ENCODE measurements at places on chromosomes 7 and 10.

- DNase-seq = no peak
Measured at GRCh38 chr10:17175551-17175950, 25.9 kb downstream of the TRDMT1 start.

DNA sequence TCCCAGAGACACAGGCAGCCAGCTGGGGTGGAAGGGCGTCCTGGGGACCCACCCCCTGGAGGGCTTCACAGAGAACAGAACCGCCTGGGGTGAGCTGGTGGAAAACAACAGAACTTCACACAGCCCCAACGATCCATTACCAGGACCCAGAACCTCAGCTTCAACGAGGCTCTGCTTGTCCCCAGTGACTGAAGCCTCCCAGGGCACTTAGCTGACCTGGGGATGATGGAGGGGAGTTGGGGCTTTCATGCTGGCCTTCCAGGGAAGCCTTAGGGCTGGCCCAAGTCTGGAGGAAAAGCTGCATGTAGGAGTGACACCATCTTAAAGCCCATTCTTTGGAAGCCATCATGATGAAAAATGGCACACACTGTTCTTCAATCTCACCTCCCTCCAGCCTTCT, 300.2 kb downstream of the WDR37 start:
- no peak for DNase-seq

GRCh38 chr7:91168871-91169829, 95.1 kb upstream of the FZD1 start:
- DNase-seq = no peak

- DNase-seq = no peak
Measured at GRCh38 chr10:86863484-86863842, 94.0 kb downstream of the MMRN2 start.

DNA sequence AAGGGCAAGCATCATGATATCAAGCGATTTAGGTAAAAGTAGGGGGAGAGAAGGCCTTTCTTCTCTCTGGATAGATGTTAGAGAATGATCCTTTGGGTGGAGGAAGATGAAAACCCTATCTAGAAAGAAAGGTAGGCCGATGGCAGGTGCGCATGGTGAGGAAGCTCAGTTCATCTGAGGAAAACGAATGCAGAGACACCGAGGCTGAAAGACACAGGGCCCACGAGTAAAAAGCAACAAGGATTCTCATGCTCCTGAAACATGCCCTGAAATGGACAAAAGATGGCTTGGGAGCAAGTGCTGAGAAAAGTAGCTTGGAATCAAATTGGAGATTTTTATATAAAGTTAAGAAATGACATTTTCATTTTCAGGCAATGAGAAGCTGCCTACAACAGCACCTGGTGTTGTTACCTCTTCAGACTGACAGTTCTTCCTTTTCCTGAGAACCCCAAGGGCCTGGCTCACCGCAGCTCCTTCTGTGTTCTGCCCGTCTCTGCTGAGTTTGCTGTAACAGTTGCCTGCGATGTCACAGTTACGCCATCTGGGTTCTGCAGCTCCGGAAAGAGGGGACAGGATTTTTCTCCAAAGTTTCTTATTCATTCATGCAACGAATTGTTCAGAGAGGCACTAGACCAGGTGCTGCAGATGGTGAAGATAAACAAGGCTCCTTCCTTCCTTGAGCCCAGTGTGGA, 402.0 kb upstream of the KLF6 start:
- DNase-seq = no peak

- DNase-seq = no peak
Measured at GRCh38 chr7:137687556-137688265, 159.1 kb downstream of the DGKI start.

- DNase-seq = peak; percentile 62
Measured at GRCh38 chr10:71623098-71623985, 96.2 kb downstream of the C10orf105 start.

DNA sequence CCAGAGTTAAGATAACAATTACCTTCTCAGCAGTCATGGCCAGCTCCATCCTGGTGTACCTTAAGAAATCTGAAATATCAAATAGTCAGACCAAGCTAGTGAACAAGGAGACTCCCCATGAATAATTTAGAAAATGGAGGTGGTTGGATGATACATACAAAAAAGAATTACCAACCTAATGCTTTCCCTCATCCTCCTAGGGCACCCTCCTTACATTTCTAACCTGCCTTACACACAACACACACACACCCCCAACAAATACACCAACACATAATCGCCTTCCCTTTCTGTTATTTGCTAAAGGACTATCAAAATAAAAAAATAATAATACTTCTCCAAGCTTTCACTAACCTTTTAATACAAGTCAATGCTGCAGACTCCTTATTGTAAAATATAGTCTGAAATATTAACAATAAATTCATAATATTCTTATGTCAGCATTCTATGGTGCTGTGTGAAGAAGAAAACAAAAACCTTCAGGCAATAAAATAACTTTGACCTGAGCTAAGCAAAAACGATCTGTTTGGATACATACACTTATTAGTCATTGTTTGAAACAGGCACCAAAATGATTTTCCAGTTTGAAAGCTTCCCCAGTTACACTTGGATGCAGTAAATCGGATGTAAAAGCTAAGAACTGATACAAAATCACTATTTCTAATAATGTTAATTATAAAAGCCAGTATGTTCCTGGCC, 3.4 kb downstream of the TWIST1 start:
- peak; percentile 25 for DNase-seq

DNA sequence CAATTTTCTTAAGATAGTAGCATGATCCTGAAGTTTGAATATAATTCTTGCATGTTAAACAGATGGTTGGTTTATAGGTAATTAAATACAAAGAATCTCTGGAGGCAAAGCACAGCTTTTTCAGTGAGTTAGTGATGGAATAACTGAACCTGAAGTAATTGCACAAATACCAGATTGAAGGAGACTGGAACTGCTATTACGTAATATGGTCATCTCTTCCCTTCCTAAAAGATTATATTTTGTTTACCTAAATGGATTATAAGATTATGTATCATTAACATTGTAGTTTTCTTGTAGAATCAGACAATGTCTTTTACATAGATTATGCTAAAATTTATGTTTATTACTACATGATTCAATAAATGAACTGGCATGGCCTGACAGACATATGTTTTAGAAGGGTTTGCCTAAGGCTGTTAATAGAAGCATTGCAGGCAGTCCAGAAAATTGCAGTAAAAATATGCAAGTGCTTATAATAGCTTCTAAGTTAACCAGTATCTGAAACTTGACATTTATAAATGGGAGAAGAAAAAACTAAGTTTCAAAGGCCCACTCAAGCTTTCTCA, 35.8 kb upstream of the GPR37 start:
- DNase-seq = no peak

GRCh38 chr7:36132012-36132411, 21.0 kb upstream of the EEPD1 start:
- no peak for DNase-seq

- no peak for DNase-seq
Measured at GRCh38 chr10:104142081-104142480, 20.1 kb downstream of the SFR1 start.

- no peak for DNase-seq
Measured at GRCh38 chr10:124653811-124654651, 90.1 kb downstream of the FAM53B start.

DNA sequence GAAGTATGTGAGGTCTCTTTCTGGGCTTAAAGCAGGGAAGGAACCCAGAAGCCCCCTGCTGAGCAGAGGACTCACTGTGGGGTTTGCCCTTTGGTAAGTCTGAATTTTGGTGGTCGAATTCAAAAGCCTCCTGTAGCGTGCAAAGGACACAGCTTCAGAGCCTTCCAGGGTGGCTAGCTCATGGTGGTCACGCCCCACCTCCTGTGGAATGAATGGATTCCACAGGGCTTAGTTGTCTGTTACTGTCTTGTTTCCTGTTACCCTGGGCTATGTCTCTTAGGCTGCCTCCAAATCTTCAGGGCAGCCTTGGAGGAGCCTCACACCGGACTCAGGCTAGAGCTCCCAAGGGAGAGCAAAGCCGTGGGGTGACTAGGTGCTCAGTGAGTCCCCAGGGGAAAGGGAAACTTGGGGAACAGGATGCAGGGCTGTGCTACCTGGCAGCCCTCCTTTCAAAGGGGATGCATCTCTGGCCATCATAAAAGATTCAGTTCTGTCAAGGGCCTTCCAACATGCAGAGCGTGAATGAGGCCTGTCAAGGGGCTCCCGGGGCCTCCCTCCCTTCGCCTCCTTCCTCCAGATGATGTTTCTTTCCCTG, 211.7 kb downstream of the CCSER2 start:
- DNase-seq = peak; percentile 34

DNA sequence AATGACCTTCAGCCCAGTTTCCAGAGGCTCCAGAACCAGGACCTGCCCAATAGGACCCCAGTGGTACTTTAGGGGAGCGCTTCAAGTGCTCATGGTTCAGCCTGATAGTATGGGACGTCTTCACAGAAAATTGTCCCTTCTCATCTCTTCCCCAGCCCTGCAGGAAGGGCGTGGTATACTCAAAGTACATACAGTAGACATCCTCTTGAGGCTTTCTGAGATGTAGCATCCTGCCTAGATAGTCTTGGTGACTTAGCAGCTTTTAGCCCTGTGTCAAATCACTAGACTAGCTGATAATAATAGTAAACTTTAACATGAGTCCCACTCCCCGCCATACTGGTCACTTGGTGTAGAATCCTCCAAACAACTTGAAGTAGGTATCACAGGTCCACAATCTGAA, 193.2 kb downstream of the CYP26A1 start:
- DNase-seq = no peak

All from HTR-8/SVneo (cell line).